Thymus (tissue), 14 donors: ENCODE measurements at places on chromosomes 3 and 15.

- H3K36me3 ChIP-seq: peaks cover 50% of the 10 kb centered on the region
- H3K27ac ChIP-seq: no peak overlapping the region
- peaks cover 14% of the 10 kb centered on the region for H3K4me1 ChIP-seq
- no peaks in the 10 kb centered on the region for H3K27me3 ChIP-seq
- DNase-seq: no peak
These were observed 4.1 kb upstream of the P4HTM start for GRCh38 chr3:48985831-48986376.

DNA sequence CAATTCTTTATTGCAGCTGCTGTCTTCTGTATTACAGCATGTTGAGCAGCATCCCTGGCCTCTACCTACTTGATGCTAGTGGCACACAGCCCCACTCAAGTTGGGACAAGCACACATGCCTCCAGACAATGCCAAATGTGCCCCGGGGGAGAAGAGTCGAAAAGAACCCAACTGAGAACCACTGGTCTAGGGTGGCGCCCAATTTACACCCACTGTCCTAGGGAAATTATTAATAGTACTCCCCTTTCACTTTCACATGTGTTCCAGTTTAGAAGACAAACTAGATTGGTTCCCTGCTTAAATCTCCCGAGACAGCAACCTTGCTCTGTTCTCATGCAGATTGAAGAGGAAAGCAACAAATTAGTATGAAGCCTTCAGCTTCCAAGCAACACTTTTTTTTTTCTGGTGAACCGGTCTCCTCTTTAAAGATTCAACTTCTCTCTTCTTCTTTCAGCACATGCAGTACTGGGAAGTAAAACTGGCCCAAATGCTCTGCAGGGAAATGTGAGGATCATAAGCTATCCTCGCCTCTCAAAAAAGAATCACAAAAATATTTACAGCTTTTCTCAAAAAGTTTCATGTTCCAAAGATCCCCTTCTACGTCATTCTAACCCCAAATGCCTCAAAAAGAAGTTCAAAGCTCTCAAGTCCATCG is 823.9 kb upstream of the CFAP20DC start:
- DNase-seq: no peak
- H3K4me3 ChIP-seq: no peak overlapping the region
- no peaks in the 10 kb centered on the region for H3K4me1 ChIP-seq
- H3K27me3 ChIP-seq: no peaks in the 10 kb centered on the region

- H3K36me3 ChIP-seq: no peaks in the 10 kb centered on the region
- H3K4me1 ChIP-seq: peaks cover 12% of the 10 kb centered on the region
- no peak overlapping the region for H3K4me3 ChIP-seq
- DNase-seq: no peak
- H3K27me3 ChIP-seq: no peaks in the 10 kb centered on the region
These were observed 190.1 kb downstream of the ZNF621 start for GRCh38 chr3:40714771-40715345.

DNA sequence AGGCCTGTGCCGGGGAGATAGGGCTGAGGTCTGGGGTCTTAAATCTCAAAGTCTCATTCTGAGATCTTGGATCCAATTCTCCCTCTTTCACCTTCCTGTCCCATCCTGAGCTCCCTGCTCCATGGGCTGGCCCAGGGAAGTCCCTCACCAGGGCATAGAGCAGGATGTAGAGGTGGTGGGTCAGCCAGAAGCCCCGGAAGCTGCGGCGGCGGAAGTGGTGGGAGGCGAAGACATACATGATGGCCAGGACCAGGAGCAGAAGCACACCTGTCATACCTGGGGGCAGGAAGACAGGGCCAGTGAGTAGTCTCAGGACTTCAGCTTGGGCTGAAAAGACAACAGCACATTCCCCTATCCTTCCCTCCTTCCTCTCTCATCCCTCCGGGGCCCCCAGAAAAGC is 16.5 kb downstream of the DUOX2 start:
- no peaks in the 10 kb centered on the region for H3K4me1 ChIP-seq
- no peak overlapping the region for H3K27ac ChIP-seq
- no peak for DNase-seq
- H3K4me3 ChIP-seq: no peak overlapping the region
